ENCODE measurements at places on chromosomes 16 and 17. TPM values are rescaled to one million over a fixed set of nuclear protein-coding genes. Genes with fewer than 3 reads are reported as not detected.

DNA sequence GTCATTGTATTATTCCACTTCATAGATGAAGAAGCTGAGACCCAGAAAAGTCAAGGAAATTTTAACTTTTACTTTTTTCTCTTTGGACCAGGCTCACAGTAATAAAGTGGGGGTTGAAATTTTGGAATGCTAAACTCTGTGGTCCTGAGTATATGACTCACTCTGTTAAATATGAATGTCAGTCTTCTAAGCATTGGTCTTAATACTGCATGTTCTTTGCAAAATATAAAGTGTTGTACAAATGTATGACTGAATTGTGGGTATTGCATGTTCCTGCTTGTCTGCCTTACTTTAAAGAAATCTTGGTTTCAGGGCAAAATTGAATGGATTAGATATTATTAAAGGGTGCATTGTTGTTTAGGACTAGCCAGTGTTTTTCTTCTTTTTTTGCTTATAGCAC lies 950.8 kb upstream of the GOT2 start:
- DNase-seq = no peak

GRCh38 chr17:80397034-80397387 lies 18.0 kb upstream of the ENDOV start:
- no peak for DNase-seq

GRCh38 chr17:1470071-1470754 lies 14.2 kb upstream of the CRK start:
- DNase-seq = no peak

- DNase-seq = no peak
Measured at GRCh38 chr16:24936151-24936550, 79.0 kb downstream of the ARHGAP17 start.

DNA sequence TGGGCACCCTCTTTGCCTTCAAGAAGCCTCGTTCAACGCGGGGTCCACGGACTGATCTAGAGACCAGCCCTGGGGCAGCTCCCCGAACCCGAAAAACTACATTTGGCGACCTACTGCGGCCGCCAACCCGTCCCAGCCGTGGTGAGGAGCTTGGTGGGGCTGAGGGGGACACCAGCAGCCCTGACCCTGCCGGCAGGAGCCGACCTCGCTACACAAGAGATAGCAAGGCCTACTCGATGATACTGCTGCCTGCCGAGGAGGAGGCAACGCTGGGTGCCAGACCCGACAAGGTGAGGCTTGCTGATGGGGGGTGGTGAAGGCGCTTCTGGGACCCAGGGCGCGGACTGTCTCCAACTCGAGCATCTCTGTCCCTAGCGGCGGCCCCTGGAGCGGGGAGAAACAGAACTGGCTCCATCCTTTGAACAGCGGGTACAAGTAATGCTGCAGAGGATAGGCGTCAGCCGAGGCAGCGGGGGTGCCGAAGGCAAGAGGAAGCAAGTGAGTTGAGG lies 5.6 kb downstream of the ACD start:
- no peak for DNase-seq

- no peak for DNase-seq
Measured at GRCh38 chr16:4531811-4532210, 6.8 kb downstream of the CDIP1 start.

GRCh38 chr16:27378871-27379481 lies 23.0 kb upstream of the IL21R start:
- DNase-seq = no peak

DNA sequence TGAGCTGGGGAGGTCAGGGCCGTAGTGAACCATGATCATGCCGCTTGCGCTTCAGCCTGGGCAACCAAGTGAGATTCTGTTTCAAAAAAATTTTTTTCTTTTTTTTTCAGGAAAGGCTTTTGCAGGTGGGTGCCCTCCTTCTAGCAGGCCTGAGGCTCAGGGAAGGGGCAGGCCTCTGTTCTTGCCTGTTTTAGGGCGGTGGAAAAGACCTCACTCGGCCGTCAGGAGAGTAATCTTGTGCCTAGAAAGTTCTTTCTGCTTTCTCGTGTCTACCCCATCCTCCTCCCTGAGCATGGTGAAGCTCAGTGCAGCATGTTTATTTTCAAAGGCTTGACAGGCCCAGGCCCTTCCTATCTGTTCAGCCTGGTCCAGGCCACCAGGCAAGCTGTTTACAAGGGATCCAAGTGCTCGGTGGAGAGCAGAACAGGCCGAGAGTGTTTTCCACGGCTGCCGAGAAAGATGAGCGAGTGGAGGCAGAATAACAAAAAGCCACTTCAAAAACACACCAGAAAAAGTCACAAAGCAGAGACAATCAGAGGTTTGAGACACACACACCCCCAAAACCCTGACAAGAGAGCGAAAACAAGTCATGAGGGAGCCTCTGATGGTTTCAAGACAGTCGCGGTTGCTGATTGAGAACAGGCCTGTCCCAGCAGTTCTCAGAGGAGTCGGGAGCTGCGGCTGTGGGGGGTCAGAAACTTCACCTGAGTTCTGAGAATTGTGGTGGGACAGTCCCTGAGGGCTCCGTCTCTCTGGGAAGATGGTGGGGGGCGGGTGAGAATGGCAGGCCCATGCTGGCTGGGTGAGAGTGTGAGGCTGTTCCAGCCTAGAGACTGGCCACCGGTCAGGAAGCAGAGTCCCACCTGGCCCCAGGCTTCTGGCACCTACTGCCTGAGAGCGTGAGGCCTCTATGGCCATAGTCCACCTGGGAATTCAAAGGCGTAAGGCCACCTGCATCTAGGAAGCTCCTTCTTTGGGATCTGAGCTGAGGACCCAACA lies 37.5 kb upstream of the CCR7 start:
- no peak for DNase-seq

DNA sequence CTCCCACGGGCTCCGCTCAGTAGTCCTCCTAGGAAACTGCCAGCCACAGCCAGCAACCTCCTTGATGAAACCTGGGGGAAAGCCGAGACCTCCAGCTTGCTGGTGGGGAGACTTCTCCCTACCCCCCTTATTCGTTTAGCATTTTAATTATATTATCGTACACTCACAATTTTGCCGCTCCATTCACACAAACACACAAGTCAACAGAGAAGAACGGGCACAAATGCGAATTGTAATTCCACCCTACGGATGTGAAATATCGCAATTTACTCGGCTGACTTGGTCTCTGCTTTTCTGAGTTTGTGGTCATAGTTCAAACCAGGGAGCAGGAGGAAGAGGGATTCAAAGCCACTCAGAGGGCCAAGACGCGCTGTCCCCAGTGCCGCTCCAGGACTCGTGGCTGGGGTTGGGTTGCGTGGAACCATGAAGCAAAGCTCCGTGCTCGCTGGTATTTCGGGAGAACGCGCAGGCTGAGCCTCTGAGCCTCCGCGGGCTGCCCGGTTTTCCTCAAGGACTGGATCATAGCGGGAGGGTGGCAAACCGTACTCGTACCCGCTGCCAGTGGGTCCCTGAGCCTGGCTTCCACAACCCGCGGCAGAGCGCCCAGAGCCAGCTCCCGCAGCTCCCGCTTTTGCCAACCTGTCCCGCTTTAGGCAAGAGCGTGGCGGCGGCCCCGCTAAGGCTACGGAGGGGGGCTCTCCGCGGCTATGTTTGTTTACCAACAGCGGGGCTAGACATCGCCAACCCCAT lies 2.0 kb downstream of the LHX1 start:
- no peak for DNase-seq

DNA sequence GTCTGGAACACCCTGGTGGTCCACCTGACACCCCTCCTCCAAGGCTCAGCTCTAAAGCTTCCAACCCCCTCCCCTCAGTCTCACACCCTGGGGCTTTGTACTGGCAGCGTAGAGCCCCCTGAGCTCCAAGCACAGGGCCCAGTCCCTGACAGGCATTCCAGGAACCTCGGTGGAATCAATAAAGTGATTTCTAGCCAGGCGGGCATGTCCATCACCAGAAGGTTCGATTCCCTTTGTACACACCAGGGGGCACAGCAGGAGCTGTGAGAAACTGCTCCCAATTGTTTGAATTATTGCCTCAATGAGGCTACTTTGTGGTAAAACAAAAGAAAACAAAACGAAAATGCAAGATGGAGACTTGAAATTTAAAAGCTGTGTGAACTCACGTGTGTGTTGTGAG lies 51.8 kb downstream of the SMPD3 start:
- DNase-seq = no peak

DNA sequence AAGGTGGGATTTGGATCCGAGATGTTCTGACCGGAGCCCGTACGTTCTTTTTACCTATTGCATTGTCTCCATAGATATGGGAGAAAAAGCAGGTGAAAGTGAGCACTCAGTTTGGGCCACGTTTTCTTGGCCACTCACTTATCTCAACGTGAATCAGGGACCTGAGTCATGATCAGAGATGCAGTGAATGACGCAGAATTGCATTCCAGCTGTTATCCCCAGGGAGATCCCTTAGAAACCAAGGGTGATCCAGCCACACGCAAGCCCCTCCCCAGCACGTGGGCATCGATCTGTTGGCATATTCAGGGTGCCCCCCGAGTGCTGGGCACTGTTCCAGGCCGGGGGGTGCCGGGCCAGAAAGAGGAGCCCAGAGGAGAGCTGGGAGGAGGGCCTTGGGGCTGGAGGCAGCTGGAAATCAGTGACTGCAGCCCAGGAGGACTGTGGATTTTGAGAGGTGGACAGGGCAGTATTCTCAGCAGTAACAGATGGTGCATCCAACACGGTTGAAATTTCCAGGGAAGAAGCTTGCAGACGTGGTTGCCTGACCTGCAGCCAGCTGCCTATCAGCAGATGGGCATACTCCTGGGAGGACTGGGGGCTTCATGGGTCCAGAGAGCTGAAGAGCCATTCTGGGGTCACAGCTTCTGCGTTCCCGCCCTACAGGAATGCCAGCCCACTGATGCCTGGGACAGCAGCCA lies 87.2 kb upstream of the CACNG5 start:
- DNase-seq = no peak

DNA sequence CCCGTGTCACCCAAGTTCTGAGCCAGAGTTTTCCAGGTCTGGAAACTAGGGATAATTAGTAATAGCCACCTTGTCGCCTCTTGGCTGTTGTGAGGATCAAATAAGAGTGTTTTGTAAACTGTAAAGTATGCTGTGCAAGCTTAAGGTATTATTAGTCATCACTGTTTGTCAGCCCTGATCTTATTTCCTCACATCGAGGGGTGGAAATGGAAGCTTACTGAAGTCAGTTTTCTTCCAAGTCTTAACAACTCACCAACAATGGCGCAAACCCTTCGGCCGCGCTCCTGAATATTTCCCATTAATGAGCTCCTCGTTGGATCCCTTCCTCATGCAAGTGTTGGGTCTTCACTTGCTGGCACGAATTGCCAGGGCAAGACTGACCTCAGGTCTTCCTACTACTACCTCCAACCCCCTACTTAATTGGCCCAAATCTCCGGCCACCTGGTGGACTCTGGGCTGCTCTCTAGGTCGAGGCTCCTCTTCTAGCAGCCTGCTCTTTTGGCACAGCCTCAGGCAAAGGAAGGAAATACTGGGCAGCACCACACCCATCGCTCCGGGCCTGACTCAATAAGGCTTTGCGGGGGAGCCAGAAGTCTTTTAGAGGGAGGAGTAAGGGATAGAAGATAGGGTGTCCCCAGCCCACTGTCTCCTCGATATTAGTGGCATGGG lies 885 bp upstream of the SLC35B1 start:
- no peak for DNase-seq

DNA sequence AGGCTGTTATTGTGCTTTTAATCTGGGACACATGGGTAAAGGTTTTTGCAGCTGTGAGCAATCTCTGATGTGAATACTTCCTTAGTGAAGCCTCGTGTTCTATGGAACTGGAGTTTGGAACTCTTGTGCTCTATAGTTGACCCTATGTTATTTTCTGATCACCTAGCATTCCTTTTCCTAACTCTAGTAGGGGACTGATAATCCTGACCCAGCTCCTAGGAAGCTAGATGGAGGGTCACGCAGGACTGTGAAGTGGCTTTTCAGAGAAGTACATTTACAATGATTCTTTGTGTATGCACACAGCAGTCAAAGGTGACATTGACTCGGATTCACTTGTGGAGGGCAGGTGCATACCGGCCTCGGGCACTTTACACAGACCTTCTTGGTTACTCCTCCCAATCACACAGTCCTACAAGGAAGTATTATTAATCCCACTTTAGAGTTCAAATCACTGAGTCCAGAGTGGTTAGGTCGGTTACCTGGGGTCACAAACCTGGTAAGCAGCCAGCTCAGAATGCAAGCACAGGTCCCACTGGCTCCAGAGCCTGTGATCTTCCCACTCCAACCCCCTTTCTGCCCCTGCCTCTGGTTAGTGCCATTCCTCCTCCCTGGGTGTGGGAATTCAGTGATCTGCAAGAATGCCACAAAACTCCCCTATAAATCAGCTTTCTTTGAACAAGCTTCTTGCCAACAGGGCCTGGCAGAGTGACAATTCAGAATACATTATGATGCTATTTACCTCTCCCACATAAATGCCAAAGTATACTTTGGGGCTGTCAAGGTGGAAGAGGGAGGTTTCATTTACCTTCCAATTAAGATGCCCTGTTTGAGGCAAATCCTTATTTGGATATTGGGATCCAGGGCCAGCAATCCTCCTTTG lies 7.1 kb downstream of the CHD9NB start:
- no peak for DNase-seq

DNA sequence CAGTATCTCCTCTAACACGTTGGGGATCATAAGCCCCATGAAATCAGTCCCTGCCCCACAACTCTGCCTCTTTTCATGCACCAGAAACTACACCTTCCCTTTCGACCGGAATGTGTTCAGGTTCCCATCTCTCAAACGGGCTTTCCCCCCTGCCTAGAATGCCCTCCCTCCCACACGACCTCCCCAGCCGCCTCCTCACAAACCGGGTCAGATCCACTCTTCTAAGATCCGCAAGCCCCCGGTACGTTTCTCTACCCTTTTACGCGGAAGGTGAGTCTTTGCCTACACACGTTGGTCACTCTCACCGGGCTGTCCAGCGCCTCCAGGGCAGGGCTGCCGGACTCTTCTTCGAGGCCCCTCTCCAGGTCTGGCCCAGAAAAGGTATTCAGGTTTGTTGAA lies 708 bp downstream of the DHX33 start:
- no peak for DNase-seq

GRCh38 chr17:12712415-12712814 lies 46.7 kb downstream of the MYOCD start:
- DNase-seq = no peak

DNA sequence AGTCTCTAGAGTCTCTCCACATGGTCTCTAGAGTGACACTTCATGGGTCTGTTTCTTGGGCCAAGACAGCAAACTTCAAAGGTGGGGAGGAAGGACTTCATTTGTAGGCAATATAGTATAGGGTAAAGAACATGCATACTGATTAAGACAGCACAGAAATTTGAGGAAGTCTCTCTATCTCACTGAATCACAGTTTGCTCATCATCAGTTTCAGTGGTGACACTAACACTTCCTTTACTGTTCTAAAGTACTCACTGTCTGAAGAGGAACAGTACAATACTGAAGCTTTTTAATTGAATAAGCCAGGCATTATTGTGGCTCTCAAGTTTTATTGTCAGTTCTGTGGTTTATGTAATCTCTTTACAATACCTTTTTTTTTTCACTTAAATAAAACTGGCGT lies 656.4 kb upstream of the CDH8 start:
- DNase-seq = no peak

- no peak for DNase-seq
Measured at GRCh38 chr16:8893976-8894690, 12.0 kb downstream of the LITAFD start.

- no peak for DNase-seq
Measured at GRCh38 chr16:66603537-66604375, 748 bp upstream of the CMTM3 start.

GRCh38 chr16:3054965-3055733 lies 8.8 kb downstream of the MMP25 start:
- no peak for DNase-seq

Gene WNT3
- 6.1 TPM for total RNA-seq

Gene ITGAX
- 0.41 TPM for total RNA-seq

Gene UTS2R
- not detected for total RNA-seq

Gene DNAAF1
- total RNA-seq = 0.41 TPM

Gene CFAP52
- total RNA-seq = 0.41 TPM

Gene LRRC36
- total RNA-seq = 2.4 TPM

Gene FADS6
- 0.82 TPM for total RNA-seq

Gene RNPS1
- 81.1 TPM for total RNA-seq

Gene FA2H
- total RNA-seq = 0.41 TPM

Gene JPT1
- 538 TPM for total RNA-seq

Gene KRT28
- not detected for total RNA-seq

Data from frontal cortex (tissue), 4 donors.